CD8-positive, alpha-beta T cell (primary cell): ENCODE measurements at places on chromosomes 5 and 9. TPM values are rescaled to one million over a fixed set of nuclear protein-coding genes. Genes with fewer than 3 reads are reported as not detected.

UGCG gene
- 34.0 TPM for total RNA-seq

C5orf52 gene
- total RNA-seq, result not detected

PCDHGB5 gene
- not detected for total RNA-seq

SCAMP1 gene
- total RNA-seq, result 20.3 TPM

SNCAIP gene
- not detected for total RNA-seq

DOLPP1 gene
- 4.6 TPM for total RNA-seq

MSMP gene
- not detected for total RNA-seq

PCDHGC3 gene
- total RNA-seq, result not detected

ARAP3 gene
- total RNA-seq, result 0.73 TPM

NUTM2G gene
- not detected for total RNA-seq

FGF18 gene
- 0.57 TPM for total RNA-seq

NKD2 gene
- total RNA-seq, result not detected

IFNA2 gene
- not detected for total RNA-seq

ANKRD31 gene
- 0.89 TPM for total RNA-seq

EGR1 gene
- 12.1 TPM for total RNA-seq

DRD1 gene
- not detected for total RNA-seq

FYB1 gene
- total RNA-seq, result 250 TPM

MAP1B gene
- 0.05 TPM for total RNA-seq

LIX1 gene
- not detected for total RNA-seq

TAF11L5 gene
- total RNA-seq, result not detected

SLIT3 gene
- not detected for total RNA-seq

MELK gene
- not detected for total RNA-seq

PCDHA6 gene
- not detected for total RNA-seq

TAF1L gene
- not detected for total RNA-seq

AIF1L gene
- total RNA-seq, result not detected

PDGFRB gene
- total RNA-seq, result not detected

ADGRD2 gene
- not detected for total RNA-seq
